Right lung (tissue), 10 donors: ENCODE measurements at places on chromosomes 5 and 9. TPM values are rescaled to one million over a fixed set of nuclear protein-coding genes. Genes with fewer than 3 reads are reported as not detected.

GRCh38 chr5:41707853-41708603, 162.2 kb downstream of the OXCT1 start:
- DNase-seq = no peak

GRCh38 chr5:159593518-159594073, 263.3 kb upstream of the IL12B start:
- DNase-seq = no peak

- DNase-seq = peak; percentile 82
Observed at GRCh38 chr9:135216791-135217441, 129.4 kb downstream of the OLFM1 start.

FAM153A gene
- polyA plus RNA-seq = 0.11 TPM

DNA sequence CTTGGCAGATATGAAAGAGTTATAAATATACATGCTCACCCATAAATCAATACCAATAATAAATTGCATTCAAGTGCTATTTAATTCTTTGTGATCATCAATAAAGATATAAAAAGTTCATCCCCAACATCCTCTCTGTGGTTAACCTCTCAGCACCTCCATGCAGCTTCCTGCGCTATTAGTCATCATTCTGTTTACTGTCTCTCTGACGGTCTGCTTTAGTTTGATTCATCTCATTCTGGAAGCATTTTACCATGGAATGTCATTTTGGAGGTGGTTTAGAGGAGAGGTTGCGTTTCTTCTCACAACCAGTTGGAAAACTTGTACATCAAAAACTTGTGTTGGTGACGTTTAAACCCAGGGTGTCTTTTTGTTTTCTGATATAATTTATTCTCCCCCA, 486.6 kb downstream of the BRINP1 start:
- DNase-seq = no peak

DNA sequence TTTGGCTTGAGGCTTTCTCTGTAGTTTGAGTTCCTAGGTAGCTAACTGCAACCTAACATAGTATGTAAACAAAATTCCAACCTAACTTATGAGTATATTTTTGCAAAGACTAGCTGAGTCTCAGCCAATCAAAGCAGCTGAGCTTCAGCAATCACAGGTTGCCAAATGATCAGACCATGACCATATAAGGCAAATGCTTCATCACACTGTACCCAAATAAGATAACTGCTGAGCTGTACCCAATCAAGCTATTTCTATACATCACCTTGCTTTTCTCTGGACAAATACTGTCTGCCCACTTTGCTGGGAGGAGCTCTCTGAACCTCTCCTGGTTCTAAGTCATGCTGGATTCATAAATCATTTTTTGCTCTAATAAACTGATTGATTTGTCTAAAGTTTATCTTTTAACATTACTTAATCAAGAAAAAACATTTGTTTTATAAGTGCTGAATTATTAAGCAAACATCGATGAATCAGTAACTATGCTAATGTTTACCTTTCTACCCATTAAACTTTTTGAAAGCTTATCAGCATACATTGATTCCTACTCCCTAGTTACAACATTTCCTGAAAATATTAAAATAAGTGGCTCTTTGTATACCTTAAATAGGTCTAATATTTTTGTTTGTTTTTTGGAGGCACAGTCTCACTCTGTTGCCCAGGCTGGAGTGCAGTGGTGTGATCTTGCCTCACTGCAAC, 129.7 kb upstream of the PCA3 start:
- DNase-seq = no peak

FOXD1 gene
- polyA plus RNA-seq = 0.10 TPM

DNA sequence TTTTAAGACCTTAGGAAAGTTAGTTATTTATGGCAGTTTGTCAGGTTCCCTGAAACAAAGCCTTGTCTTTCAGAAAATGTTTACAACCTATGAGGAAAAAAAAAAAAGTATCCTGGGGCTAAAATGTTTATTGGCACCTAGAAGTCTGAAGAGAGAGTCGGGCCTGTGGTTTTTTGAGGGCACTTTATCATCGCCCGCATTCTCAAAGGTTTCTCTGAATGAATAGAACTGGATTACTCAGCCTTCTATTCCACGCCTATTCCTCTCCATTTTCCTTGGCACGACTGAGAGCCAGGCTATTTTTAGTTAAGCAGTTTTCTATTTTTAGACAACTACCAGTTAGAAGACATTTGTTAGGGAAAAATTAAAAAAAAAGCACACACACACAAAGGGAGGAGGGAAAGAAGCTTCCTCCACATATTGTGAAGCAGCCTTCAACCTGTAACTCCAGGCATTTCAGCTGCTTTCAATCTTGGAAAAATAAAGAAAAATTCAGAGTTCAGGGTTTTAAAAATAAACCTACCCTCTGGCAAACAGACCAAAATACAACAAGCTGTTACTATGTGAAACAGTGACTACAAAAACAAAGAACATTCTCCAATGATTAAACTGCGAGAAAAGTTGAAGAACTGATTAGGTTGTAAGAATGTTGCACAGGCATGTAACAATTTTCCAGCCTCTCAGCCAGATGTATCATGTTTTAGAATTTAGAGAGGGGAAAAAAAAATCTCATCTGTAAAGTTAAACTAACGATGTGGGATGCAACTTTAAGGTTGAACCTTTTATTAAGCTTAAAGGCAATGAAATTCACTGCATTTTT, 97.0 kb downstream of the MEF2C start:
- peak; percentile 83 for DNase-seq

SLC36A2 gene
- polyA plus RNA-seq = 0.04 TPM

DNA sequence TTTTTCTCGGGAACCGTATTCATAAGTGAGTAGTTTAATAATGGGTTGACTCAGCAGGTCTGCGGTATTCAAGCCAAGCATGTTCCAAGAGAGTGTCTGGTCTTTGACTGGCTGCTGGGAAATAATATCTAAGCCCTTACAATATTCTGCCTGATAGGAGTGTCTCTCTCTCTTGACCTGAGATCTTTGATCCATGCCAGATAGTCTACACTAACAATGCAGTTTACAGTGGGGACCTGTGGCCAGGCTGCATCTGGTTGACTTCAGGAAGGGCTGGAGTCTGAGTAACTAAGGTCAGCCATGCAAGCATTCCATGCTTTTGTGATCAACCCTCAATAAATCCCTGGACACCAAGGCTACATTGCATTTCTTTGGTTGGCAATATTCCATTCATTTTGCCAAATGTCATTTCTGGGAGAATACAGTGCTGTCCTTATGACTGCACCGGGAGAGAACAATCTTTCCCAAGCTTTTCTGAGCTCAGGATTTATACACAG, 195.5 kb downstream of the SEMA5A start:
- DNase-seq = no peak

DNA sequence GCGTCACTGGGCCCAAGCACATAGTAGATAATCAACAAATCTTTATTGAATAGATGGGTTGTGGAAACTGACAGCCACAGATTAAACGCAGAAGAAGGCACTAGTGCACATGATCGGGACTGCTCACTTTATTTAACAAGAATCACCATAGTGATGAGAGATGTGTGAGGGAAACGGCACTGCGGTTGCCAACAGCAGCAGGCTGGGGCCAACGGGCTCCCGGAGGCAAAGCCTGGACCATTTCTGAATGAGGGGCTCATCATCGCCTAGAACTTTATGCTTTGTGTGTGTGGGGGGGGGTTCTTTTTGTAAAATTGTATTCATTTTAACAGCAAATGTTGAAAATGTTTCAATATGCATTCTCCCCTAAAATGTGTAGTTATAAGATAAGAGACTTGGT, 61.9 kb upstream of the RUFY1 start:
- DNase-seq = peak; percentile 76

DNA sequence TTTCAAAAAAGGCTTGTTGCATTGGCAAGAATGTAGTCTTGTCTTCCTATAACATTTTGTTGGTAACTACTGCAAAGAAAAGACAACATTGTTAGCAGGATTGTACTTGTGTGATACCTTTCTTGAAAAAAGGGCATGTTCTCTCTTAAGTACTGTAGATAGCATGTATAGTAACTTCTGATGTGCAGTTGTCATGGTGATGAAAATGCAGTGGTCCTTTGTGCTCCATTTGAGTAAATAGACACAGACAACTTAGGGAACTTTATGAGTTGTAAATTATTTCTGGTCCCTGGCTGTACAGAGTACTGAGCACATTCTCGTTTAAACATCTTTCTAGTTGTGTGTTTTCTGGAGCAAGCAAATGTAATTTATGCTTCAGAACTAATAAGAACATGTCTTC, 103.3 kb downstream of the CD180 start:
- no peak for DNase-seq

DNA sequence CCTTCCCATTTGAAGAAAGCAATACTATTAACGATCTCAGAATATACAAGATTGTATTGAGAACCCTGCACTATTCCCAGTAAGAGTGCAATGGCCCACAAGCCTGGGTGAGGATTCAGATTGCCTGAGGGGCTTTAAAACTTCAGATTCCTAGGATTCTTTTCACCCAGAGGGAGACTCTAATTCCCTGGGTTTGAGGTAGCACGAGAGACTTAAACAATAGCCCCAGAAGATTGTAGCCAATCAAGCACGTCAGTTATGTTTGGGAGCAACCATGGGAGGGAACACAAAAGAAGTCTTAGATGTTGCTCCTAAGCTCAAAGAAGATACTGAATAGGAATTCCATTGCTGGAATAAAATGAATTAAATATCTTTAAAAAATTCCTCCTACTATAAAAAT, 17.9 kb downstream of the MRPS27 start:
- DNase-seq = no peak

AK8 gene
- 1.4 TPM for polyA plus RNA-seq

GRCh38 chr9:88076286-88077070, 61.8 kb downstream of the SPATA31C2 start:
- DNase-seq = peak; percentile 84

OTULINL gene
- 8.5 TPM for polyA plus RNA-seq

CDX1 gene
- 0.54 TPM for polyA plus RNA-seq

DNA sequence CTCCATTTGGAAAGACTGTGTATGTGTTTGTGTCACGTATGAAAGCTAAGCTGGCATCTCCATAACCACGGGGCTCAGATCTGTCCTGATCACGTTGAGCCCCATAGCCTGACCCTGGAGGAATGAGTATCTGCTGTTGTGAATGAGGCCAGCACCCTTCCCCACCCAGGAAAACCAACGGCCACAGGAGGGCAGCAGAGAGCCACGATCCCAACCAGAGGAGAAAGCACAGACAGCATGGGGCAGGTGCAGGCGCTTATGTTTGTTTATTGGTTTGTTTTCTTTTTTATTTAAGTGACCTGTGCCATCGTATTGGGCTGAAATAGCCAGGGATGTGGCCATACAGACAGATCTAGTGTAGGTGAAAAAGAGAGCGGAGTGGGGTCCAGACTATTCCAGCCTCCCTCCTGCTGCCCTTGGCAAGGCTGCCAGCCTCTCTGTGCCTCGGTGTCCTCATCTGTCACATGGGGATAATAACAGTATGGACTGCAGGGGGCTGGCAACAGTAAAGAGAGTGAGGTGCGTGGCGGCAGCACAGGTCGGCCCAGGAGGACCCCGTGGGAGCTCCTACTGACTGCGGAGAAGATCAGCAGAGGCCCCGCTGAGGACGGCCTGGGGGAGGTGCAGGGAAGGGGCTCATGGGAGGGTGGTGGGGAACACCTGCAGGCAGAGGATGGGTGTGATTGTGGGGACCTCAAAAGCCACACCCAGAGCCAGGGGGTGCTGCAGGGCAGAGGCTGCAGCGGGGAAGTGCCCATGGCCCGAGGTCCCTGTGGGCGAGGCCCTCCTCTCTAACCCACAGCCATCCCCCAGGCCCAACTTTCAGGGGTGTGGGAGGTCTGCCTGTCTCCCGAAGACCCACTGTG, 12.1 kb downstream of the OR2V2 start:
- peak; percentile 43 for DNase-seq

- no peak for DNase-seq
Observed at GRCh38 chr5:142961440-142962173, 191.4 kb downstream of the ARHGAP26 start.

- DNase-seq = no peak
Observed at GRCh38 chr5:102853680-102854079, 98.6 kb downstream of the PAM start.

DNA sequence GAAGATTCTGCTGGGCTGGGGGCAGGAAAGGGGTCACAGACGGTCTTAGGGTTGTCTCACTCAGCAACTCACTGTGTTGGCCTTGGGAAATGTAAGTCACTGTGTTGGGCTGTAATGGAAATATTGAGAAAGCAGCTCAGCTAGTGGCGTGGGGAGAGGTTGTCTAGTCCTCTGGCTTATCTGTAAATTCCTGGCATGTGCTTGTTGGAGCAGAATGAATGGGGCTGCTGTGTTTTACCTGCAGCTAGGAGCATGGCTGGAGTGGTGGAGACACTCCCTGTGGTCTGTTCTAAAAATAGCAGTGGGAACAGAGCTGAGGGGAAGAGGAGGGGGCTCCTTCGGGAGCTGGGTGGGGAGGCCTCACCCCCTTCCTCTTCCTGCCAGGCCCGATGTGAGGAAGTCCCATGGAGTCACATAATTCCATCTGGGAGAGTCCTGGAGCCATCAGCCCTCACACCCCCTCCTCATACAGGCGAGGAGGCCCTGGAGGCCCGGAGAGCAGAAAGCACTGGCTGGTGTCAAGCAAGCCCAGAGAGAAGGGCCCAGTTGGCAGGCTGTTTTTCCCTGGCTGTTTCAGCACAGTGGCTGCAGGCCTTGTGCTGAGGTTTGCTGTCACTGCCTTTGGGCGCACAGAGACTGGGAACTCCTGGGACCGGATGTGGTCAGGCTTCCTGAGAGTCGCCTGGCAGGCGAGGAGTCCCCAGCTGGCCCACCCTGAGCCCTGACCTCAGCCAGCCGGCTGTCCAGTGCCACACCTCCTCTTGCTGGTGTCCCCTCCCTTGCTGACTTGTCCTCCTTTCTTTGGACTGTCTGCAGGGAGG, 84.9 kb downstream of the RGS3 start:
- DNase-seq = no peak

- peak; percentile 70 for DNase-seq
Observed at GRCh38 chr5:140244525-140245025, 58.3 kb downstream of the PFDN1 start.

GRCh38 chr9:115416299-115416698, 298.3 kb upstream of the TNC start:
- no peak for DNase-seq

DNA sequence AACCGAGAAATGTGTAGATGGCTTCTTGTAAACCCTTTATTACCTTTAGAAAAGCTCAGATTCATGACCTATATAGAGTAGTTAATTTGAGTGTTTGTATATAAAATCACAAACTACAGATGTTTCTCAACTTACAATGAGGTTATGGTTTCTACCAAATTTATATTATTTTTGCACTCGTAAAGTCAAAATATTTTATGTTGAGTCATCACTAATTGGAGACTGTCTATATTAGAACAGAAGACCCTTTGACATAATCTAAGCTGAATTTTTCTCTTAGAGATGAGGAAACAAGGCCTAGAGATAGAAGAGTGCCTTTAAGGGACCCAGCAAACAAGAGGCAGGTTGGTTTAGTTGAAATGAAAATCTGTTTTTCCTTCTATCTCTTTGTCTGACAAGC, 20.0 kb upstream of the NMUR2 start:
- no peak for DNase-seq

DNA sequence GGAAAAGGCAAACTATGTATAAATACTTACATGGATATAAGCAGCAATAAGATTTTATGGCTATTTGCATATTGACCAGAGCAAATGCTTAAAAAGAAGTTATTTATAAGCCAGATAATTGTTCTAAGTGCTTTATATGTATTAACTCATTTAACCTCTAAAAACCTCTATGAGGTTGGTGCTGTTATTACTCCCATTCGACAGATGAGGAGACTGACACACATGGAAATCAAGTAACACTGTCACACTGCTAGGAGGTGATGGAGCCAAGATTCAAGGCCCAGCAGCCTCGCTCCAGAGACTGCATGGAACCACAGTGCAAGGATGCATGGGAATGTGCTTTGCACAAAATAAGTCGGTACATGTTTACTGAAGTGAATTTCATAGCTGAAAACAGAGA, 53.7 kb downstream of the C5 start:
- DNase-seq = no peak

- DNase-seq = peak; percentile 82
Observed at GRCh38 chr5:759111-759751, 25.3 kb downstream of the ZDHHC11B start.

IL17B gene
- 0.76 TPM for polyA plus RNA-seq
